ENCODE measurements at places on chromosomes 4 and X. TPM values are rescaled to one million over a fixed set of nuclear protein-coding genes. Genes with fewer than 3 reads are reported as not detected.

DNA sequence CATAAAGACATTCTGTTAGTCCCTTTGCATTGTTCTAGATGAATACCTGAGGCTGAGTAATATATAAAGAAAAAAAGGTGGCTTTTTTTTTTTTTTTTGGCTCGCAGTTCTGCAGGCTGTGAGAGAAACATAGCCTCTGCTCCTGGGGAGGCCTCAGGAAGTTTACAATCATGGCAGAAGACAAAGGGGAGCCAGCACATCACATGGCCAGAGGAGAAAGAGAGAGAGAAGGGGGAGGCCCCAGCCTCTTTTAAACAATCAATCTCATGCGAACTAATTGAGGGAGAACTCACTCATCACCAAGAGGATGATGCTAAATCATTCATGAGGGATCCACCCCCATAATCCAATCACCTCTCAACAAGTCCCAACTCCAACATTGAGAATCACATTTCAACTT is 364.0 kb upstream of the EPHA5 start:
- DNase-seq = no peak

UCP1 gene
- not detected for total RNA-seq

DNA sequence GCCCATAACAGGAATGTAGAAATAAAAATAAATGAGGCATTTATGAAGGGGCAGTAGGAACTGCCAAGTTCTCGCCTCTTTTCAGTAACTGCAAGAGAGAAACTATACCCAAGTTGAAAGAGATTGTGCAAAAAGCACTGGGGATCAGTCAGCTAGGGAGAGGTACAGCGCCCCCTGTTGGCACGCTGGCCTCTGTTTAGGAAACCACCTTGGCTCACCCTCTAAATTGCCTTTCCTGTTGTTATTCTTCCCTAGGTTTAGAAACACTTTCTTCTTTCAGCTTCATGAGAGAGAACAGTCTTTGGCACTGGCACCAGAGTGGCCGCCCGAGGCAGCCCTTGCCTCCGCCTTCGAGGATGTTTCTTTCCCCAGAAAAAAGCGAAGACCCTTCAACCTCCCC is 348.5 kb downstream of the MID1IP1 start:
- DNase-seq = peak; percentile 65

DNA sequence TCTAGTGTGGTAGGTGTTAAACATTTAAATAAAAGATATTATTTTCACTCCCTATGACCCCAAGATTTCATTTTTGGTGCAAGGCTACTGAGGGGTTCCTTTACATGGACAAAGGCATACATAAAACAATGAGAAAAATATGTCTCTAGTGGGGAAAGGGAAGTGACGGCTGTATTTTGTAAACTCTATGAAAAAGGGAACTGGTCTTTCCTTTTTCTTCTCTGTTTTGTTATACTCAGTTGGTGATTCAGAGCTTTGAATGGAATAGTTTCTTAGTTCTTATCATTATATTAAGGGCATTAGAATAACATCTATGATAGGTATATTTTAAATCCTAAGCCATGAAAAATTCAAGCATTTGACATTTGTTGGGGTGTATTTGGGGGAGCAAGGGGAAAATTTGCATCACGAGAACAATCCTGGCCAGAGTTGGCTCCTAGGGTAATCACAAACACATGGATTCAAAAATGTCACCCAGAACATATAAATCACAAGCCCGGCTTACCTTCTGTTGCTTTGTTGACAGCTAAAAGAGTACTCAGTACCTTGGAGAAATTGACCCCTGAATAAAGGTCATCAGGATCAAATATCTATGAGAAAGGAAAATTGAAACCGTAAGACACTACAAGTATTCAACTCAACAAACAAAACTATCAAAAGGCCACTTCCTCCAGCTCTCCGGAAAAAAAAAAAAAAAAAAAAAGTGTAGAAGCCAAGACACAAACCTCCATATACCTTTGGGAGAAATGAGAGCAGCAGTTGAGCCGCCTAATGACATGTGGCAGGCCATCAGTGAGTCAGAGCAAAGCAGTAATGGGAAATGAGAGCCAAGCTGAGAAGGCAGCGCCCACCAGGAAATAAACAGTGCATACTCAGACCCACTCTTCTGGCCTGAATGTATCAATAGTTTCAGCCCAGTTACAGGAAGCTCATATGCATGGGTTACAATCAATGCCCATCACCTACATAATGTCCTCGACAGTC is 33.4 kb downstream of the ARHGEF6 start:
- DNase-seq = no peak

- no peak for DNase-seq
Observed at GRCh38 chr4:118755438-118756226, 70.4 kb downstream of the METTL14 start.

CDX4 gene
- total RNA-seq = not detected

GRCh38 chr4:68167706-68168105 is 38.0 kb upstream of the TMPRSS11F start:
- DNase-seq = no peak

DNA sequence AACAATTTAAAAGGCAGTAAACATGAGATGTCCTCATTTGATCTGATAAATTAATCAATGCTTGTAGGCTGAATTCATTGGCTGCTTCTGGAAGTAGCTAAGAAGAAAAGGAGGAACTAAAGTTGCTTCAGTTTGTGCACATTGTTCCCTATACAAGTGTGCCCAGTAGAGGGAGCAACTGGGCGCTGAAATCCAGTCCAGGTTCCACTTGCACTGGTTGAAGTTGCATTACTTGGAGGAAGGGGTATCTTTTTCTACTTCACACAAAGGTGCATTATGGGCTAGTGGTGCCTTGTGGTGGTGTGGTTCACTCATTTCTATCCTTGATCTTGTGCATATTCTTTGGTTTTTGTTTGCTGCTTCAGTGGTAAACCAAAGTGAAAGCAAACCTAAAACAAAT is 67.9 kb upstream of the SOX3 start:
- DNase-seq = peak; percentile 42

- DNase-seq = peak; percentile 42
Observed at GRCh38 chrX:14354521-14354920, 174.8 kb upstream of the GLRA2 start.

ADH1B gene
- total RNA-seq = not detected

ARHGAP6 gene
- total RNA-seq = 0.54 TPM

DNA sequence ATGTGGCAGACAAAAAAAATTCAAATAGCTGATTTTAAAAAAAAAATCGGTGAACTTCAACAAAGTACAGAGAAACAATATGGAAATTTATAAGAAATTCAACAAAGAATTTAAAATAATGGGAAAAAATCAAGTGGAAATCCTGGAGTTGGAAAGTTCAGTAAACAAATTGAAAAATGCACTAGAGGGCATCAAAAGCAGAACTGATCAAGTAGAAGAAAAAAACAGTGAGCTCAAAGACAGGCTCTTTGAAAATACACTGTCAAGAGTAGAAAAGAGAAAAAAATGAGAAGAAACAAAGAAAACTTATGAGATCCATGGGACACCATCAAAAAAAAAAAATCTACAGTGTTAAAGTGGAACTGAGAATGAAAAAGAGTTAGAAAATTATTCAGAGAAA is 19.6 kb upstream of the FRG1 start:
- no peak for DNase-seq

DNA sequence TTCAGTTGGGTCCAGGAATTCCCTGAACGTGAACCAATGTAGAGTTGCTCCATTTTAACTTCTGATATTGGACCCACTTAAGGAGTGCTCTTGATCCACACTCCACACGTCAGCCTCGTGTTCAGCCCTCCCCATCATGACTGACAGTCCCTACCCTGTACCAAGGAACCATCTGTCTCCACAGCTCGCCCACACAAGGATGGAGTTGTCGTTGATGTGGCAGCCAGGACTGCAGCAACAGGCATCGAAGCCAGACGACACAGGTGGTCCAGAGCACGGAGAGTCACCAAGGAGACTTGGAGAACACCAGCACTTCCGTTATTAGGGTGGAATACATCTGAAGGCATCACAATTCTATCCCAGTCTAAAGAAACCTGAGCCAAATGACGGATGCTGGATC is 472.1 kb upstream of the NR3C2 start:
- DNase-seq = no peak

GRCh38 chr4:164890691-164891090 is 13.7 kb downstream of the APELA start:
- DNase-seq = no peak

GRCh38 chr4:114180481-114180880 is 201.0 kb upstream of the ARSJ start:
- peak; percentile 83 for DNase-seq

IL13RA2 gene
- 11.5 TPM for total RNA-seq

DNA sequence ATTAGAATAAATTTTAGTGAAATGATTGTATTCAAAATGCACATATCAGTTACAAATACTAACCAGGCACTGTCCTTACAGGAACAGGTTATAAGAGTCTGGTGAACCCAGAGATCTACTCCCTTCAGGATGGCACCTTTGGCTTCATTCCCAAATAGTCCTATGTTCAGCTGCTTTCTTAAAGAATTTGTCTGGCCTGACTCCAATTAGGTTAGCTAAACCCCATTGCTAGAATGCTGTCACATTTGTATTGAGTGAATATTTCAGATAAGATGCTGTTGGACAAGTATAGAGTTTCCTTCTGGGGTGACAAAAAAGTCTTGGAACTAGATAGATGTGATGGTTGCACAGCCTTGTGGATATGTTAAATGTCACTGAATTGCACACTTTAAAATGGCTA is 69.4 kb downstream of the EFHC2 start:
- DNase-seq = no peak

GC gene
- total RNA-seq = not detected

BEND2 gene
- total RNA-seq = not detected

GRCh38 chr4:41852229-41852628 is 83.0 kb upstream of the TMEM33 start:
- no peak for DNase-seq

DNA sequence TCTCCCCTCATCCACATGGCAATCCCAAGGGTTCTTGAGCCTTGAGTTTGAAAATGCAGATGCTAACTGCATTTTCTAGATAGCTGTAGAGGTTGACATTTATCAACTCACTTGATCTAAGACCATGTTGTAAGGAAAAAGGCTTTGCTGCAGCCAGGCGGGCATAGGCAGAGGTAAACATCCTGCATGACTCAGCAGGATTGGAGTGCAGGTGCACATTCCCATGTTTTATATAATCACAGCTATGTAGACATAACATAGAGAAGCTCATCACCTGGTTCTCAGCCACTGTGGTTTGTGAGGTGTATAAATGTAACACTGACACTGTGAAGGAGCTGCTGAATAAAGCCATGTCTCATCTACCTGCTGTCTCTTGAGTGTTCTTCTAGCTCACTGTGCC is 62.3 kb upstream of the PDE5A start:
- no peak for DNase-seq

F11 gene
- total RNA-seq = not detected

GRCh38 chr4:152112190-152112589 is 351.4 kb upstream of the GATB start:
- no peak for DNase-seq
